ENCODE measurements at places on chromosomes 7 and 10. TPM values are rescaled to one million over a fixed set of nuclear protein-coding genes. Genes with fewer than 3 reads are reported as not detected.
A peak's percentile ranks its signal among the peaks of the same experiment; 100 is the strongest.

- DNase-seq: no peak
These were observed 2.1 kb upstream of the BNIP3 start for GRCh38 chr10:131983780-131984179.

TET1 gene
- 9.8 TPM for polyA plus RNA-seq

TMEM176A gene
- polyA plus RNA-seq: 9.5 TPM

DNA sequence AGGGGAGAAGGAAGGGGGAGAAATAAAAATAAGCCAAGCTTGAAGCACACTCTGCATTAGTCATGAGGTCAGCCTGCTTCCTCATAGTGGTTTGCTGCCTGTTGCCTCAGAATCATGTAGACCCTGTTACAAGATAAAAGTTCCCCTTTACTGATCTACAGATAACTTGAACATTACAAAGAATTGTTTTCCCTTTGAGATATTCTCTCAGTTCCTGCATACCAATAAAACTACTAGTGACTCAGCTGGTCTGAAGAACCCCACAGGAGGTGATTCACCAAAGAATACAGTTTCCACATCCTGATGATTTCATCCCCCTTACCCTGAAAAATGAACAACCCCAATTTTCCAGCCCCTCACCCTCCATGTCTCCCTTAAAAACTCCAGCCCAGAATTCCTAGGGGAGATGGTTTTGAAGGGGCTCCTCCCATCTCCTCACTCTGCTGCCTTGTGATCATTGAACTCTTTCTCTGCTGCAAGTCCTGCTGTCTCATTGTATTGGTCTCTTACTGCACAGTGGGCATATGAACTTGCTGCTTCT is 31.5 kb upstream of the NRP1 start:
- no peak for DNase-seq

GRCh38 chr7:27165996-27166530 is 726 bp upstream of the HOXA9 start:
- peak; percentile 74 for DNase-seq

DNA sequence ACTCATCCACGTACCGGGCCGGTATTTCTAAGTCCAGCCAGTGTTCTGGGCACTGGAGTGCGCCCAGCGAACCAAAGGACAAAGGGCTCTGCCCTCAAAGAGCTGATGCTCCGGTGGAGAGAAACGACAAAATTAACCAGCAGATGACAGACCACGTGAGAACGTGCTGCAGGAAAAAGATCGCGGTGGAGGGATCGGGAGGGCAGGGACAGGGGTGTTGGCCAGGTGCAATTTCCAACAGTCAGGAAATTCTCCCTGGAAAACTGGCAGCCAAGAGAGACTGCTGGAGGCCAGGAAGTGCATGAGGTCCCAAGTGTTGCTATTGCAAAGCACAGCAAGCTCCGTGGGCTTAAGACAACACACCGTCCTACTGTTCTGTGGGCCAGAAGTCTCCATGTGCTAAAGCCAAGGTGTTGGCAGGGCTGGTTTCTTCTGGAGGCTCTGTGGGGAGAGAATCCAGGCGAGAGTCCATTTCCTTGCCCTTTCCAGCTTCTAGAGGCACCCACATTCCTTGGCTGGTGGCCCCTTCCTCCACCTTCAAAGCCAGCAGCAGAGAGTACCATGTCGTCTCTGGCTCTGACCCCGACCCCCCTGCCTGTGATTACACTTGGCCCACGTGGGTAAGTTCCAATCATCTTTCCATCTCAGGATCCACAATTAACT is 21.3 kb upstream of the AMZ1 start:
- DNase-seq: no peak

GRCh38 chr10:129936923-129937300 is 27.2 kb downstream of the EBF3 start:
- DNase-seq: no peak

GRCh38 chr10:130231251-130231741 is 95.1 kb downstream of the GLRX3 start:
- DNase-seq: no peak

- DNase-seq: peak; percentile 60
These were observed 3.0 kb upstream of the CALHM3 start for GRCh38 chr10:103481974-103482531.

LSM5 gene
- 78.4 TPM for polyA plus RNA-seq

AKR1C8 gene
- not detected for polyA plus RNA-seq

- no peak for DNase-seq
These were observed 204.3 kb downstream of the ANK3 start for GRCh38 chr10:60185421-60185820.

DNA sequence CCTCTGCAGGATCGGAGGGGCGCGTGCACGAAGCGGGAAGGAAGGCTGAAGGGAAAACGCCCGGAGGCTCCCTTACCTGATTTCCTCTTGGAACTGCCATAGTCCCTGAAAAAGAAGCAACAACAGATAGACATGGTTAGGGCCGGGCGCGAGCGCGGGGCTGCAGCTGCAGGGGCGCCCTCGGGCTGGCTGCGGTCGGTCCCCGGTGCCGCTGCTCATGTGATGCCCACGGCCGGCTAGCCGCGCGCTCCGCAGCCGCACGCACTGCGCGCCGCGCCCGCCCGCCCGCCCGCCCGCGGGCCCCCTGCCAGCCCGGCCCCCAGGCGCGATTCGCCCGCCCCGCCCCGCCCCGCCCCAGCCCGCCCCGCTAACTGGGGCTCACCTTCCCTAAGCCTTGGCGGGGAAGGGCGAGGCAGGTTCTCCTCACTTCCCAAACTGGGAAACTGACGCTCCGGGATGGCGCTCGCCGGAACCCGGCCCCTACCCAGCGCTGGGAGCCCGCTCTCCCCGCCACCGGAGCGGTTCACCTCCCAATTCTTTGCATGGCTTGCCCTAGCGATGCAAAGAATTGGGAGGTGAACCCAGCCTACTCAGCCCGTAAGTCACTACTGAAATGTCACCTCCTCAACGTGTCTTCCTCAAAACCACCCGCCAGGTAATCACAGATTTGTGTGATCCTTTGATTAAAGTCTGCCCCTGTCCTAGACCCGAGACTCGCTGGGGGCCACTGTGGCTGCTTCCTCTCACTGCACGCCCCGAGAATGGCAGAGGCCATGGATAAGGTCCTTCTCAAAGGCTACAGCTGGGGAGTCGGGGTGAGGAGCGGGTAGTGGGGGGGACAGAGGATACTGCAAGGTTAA is 162.2 kb downstream of the SH3PXD2A start:
- DNase-seq: no peak

DNA sequence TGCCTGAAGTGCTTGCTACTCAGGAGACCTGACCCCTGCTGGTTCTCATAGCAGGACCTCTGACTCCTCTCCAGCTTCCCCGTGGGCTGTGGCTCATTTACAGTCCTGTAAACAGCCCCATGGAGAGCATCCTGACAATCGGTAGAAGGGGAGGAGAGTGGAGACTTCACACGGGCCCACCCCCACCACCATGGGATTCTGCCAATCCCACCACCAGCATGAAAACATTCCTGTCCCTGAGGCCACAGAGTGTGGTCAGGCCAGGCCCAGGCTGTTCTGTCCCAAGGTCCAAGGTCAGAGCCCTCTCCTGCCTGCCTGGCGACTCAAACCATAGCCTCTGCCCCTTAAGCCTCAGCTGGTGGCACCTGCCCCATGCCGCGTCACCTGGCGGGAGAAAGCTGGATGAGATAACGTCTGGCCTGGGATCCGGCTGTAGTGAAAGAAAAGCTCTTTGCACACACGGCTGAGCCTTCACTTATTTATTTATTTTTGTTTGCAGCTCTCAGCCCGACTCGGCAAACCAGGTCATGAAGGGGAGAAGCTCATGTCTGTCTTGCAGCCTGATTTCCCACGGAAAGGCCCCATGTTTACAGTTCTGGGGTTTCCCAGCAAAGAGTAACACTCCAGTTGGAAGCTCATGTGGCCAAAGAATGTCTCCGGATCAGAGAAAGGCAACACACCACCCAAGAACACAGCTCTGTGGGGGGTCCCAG is 293.6 kb upstream of the ZMIZ1 start:
- no peak for DNase-seq

LIPM gene
- polyA plus RNA-seq: not detected

GRCh38 chr7:1220977-1221745 is 11.5 kb upstream of the UNCX start:
- no peak for DNase-seq

DNA sequence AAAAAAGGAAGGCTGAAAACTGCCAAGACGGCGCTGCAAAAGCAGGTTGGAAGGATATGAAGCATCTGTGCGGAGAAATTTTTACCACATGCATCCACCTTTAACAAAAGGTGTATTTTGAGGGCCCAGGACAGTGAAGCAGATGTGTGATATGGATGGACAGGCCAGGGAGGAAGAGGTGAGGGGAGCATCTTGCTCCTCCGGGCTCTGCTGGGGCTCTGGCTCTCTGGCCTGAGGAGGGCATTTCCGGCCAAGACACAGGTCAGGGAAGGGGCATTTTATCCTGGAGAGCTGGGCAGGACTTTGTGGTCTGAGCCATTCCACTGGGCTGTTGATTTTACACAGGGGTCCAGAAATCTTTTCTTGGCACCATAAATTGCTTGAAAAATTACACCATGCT is 175.1 kb downstream of the ZMYND11 start:
- no peak for DNase-seq

NPC1L1 gene
- 0.05 TPM for polyA plus RNA-seq

THSD7A gene
- polyA plus RNA-seq: 3.2 TPM

TMEM130 gene
- 11.1 TPM for polyA plus RNA-seq

ANXA8 gene
- not detected for polyA plus RNA-seq

CALHM2 gene
- polyA plus RNA-seq: 17.4 TPM

CALCR gene
- polyA plus RNA-seq: 12.8 TPM

DNA sequence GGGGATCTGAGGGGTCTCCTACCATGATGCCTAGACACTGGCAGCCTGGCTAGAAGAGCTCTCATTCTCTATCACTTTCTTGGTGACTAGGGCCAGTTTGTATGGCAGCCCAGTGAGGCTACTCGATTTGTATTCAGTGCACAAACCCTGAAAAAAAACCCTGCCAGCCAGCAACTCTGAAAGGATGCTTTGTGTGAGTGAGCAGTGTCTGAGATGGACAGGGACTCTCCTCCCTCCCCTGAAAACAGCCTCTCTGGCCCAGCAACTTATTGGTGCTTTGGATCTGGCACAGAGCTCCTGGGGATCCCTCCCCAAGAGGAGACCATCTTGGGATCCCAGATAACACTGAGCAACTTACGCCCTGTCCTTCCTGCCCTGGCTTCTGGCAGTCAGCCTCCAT is 10.8 kb upstream of the LRRC4 start:
- DNase-seq: no peak

DDX50 gene
- polyA plus RNA-seq: 46.1 TPM

DNA sequence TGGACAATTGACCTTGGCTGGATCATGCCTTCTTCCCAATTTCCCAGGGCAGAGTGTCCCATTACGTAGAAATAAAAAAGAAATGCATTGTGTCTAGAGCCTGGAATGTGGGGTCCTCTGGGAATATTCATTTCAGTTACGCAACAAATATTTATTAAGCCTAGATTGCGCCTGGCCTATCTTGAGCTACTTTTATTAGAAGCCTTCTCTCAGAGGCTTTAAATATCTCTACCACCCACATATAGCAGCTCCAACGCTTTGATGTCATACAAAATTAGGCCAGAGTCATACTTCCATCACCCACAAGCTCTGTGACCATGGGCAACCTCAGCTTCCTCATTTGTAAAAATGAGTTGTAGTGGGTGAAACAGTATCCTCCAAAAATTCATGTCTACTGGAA is 24.9 kb upstream of the CARD11 start:
- DNase-seq: no peak

- DNase-seq: no peak
These were observed 65.5 kb downstream of the OSBPL3 start for GRCh38 chr7:24914465-24914859.

- no peak for DNase-seq
These were observed 7.6 kb downstream of the AEBP1 start for GRCh38 chr7:44111761-44112160.

CH25H gene
- 0.79 TPM for polyA plus RNA-seq

STX1A gene
- 6.6 TPM for polyA plus RNA-seq

GIMAP2 gene
- polyA plus RNA-seq: 5.8 TPM

DNA sequence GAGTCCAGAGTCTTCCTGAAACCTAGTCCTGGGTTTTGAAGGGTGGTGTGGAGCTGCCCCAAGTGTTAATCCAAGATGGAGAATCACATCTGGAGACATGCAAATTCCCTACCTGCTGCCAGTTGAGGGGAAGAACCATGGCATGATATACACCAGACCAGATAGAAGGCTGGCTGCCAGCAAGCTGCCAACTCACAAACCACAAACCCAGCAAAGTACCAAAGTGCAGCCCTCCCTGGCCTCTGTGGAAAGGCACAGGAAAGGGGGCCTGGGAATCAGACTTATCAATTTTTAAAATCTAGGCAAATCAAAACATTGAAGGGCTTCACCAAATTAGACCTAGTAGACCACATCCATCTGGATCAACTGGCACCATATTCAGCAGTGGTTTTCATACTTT is 157.0 kb downstream of the TMEM26 start:
- DNase-seq: no peak

DNA sequence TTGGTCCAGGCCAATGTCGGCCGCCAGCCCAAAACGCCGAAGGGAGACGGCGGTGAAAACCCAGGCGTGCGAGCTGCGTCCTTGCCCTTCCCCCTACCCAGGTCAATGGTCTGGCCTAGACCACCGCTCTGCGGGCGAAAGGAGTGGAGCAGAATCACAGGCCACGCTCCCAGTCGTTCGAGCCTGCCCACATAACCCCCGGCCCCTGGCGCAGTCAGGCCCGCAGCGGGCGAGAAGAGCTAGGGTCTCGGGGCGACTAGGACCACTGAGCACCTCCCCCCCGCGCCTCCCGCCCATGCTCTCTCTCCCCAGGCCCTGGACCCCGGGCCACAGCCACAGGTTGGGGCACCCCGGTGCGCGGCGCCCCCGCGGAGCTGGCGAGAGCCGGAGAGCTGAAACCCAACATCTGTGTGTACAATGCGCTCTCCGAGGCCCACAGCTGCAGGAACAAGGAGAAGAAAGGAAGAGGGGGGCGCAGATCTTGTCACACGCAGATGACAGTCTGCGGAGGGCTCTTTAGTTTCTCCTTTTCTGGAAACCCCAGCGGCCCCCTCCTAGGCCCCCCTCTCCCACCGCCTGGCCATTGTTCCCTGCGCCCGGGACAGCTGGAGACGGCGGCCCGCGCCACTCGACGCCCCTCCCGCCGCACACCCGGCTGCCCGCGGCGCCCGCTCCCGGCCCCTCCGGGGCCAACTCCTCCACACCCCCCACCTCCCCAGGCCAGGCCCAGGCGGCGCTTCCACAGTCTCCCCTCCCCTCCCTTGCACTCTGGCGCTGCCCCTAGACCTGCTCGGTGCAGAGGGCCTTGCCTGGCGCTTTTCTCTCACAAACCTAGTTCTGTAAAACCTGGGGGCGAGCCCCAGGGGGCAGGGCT is 355.0 kb downstream of the DNAJB6 start:
- DNase-seq: no peak

- DNase-seq: no peak
These were observed 4.0 kb upstream of the RBM28 start for GRCh38 chr7:128347647-128348097.

GRCh38 chr10:102628451-102628911 is 15.8 kb upstream of the TRIM8 start:
- DNase-seq: no peak

All from muscle of arm (tissue), 14 donors.